ENCODE measurements at places on chromosomes 12 and 14.

DNA sequence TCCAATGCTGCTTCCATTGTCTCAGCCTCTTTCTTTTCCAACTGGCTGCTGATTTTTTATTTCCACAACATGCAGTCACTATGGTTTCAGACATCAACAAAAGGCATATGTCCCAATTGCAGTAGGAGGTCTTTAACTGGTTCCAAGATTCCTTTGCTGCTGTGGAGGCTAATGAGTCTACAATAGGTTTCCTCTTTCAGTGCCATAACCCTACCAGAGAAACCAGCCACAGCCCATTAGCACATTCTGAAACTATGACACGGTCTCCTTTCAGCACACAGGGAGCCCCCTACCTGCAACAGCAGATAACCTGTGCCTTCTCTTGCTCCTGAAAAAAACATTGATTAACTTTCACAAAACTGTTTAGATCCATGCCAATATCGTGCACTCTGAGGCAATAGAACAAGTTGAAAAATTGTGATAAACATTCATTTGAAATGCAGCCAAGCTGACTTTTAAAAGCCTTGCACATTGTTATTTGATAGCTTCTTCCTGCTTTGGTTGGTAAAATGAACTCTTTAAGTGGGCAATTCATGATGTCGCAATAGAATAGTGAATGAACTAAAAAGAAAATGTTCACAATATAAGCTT, 32.4 kb downstream of the PLEKHG7 start:
- DNase-seq: no peak

DNA sequence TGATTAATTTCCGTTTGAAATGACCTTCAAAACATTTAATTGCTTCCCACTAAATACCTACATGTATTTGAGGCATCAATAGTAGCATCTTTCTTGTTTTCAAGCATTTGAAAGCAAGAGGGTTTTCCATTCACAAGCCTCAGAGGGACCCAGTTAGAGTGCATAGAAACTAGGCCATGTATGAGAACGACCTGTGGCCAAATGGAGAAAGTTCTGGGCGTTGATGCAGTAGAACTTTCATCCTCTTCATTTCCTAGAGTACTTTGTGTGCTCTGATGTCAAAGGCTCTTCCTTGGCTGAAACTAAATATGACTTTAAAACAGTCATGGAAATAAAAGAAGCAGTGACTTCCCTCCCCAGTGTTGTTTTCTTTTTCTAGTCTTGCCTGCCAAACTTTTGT, 944 bp upstream of the DHRS7 start:
- DNase-seq: no peak

DNA sequence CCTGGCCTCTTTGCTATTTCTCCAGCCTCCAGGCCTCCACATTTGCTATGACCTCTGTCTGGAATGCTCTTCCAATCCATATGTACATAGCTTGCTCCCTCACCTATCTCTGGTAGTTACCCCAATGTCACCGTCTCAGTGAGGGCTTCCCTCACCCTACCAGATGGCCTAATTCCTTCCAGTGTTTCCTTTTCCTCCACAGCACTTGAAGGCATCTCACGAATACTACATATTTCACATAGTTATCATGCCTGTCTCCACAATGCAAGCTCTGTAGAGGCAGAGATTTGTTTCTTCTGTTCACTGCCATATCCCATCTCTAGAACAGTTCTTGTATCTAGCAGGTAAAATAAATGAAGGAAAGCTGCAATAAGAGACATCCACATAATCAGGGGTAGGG, 21.3 kb upstream of the HSP90B1 start:
- no peak for DNase-seq

- peak; percentile 52 for DNase-seq
Observed at GRCh38 chr12:9813821-9814798, 13.2 kb upstream of the KLRF1 start.

- DNase-seq: no peak
Observed at GRCh38 chr14:53849549-53849948, 107.1 kb downstream of the BMP4 start.

DNA sequence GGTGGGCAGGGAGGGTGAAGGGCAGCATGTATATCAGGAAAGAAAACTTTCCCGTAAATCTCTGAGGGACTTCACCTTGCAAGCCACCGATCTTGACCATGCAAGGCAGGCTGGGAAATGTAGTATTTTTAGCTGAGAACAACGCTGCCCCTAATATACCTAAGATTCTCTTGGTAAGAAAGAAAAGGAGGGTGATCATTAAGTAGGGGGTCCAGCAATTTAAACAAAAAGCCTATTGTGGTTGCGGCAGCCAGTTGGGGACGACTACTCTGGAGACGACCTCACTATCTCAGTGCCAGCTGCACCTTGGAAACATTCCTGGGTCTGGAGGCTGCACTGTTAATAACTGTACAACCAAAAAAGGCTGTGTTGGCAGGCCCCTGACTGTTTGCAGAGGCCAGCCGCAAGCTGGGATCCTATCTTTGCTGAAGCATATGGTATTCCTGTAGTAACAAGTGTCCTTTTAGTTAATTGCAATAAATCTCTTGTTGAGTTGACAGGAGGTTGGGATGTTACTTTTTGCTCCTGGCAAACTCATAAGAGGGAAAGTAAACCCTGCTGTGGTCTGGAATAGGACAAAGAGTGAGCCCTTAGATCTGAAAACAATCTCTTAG, 6.4 kb downstream of the APOLD1 start:
- DNase-seq: no peak

DNA sequence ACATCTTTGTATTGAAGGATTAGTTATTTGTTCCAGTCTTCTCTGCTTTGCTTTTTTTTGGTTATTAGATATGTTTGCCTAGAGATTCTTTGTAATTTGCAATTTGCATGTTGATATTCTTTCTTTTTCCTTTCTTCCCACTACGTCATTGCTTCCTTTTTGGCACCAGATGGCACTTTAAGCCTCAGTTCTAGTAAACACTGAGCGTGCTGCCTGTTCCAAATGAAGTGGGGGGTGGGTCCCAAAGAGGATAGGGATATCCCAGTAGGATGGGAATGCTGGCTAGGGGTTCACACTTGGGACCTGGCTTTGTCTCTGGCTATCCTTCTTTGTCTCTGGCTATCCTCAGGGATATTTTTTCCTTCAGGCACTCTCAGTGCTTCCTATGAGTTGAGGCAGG, 17.0 kb downstream of the EAPP start:
- DNase-seq: no peak

DNA sequence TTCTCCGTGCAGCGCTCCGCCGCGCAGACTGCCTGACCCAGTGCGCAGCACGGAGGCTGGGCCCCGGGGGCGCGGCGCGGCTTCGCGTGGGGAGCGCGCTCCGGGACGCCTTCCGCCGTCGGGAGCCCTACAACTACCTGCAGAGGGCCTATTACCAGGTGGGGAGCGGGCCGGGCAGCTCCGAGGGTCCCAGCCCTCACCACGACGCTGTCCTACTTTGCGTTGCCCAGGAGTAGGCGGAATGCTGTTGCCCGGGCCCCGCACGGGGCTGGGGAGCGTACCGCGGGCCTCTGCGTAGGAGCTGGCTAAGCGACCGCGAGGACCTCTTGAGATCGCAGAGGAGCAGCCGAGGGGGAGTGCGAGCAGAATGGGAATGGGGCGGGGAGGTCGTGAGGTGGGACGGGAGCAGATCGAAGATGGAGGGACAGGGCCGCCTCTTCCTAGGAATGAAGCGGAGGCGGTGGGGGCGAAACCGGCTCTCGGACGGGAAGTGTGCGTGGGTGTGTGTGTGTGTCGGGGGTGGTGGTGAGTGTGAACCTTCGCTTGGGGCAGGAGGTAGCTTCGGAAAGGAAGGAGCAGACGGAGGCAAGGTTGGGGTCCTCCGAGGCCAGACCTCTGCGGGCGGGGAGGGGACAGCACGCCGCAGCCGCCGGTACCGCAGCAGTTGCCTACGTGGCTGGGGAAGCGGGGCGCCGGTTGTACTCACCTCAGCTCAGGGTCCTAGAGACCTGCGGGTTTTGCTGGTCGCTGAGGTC, 751 bp downstream of the P3H3 start:
- peak; percentile 58 for DNase-seq

DNA sequence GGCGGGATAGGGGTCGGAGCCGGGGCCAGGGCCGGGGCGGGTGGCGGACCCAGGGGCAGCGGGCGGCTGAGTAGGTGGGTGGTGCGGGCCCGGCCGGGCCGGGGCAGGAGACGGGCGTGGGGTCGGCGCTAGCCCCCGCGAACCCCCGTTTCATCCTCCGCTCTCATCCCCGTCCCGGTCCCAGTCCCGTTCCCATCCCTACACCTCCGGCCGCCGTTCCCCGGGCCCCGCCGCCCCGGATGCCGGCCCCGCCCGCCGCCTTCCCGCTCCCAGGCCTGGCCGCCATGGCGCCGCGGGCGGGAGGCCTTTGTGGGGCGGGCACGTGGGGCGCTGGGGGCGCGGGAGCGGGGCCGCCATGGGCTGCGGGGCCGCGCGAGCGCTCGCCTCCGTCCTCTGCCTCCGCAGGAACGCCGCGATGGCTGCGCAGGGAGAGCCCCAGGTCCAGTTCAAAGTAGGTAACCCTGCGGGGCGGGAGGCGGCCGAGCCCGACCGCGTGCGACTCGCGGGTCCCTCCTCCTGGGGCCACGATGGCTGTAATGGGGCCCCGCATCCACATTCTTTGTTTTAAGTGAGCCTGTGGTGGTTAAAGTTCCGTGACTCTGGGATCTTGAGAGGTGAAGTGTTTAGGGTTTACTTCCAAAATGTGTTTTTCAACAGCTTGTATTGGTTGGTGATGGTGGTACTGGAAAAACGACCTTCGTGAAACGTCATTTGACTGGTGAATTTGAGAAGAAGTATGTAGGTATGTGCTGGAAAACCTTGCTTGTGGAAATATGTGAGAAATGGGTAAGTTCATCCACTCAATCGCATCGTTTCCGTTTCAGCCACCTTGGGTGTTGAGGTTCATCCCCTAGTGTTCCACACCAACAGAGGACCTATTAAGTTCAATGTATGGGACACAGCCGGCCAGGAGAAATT, 572 bp downstream of the RAN start:
- DNase-seq: peak; percentile 30

GRCh38 chr14:77125281-77125801, 16.2 kb downstream of the ZDHHC22 start:
- no peak for DNase-seq

- no peak for DNase-seq
Observed at GRCh38 chr12:15453613-15454012, 131.3 kb downstream of the PTPRO start.

GRCh38 chr14:30958555-30959407, 66.7 kb upstream of the AP4S1 start:
- no peak for DNase-seq

DNA sequence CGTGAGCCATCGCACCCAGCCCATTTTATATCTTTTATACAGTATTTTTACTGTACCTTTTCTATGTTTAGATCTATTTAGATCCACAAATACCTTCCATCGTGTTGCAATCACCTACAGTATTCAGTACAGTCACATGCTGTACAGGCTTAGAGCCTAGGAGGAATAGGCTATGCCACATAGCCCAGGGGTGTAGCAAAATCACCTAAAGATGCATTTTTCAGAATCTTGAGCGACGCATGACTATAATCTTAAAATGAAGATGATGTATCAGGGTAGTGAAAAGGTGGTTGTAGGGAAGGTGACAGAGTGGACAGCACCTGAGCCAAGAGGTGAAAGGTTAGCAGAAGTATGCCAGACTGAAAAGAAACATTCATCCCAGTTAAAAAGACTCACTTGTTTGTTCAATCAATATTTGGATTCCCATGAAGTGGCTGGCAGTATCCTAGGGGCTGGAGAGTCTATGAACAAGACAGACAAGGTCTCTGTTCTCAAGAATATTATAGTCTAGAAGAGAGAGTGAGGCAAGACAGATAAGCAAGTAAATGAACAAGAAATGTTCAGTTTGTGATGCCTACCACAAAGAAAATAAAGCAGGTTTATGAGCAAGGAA, 3.6 kb downstream of the SPRING1 start:
- DNase-seq: no peak

GRCh38 chr14:78524766-78525165, 354.6 kb downstream of the NRXN3 start:
- DNase-seq: no peak

DNA sequence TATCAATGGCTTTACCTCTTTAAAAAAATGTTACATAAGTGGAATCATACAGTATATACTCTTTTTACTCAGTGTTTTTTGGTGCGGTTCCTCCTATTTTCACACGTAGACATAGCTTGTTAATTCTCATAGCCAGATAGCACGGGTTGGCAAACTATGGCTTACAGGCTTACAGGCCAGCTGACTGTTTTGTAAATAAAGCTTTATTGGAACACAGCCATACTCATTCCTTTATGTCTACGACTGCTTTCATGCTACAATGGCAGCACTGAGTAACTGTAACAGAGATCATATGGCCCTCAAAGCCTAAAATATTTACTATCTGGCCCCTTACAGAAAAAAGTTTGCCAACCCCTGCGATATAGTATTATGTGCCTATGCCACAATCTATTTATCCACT, 5.8 kb upstream of the DAAM1 start:
- DNase-seq: no peak

- no peak for DNase-seq
Observed at GRCh38 chr12:118553856-118554504, 177.6 kb downstream of the SUDS3 start.

GRCh38 chr14:61498303-61498702, 176.9 kb downstream of the PRKCH start:
- no peak for DNase-seq

- no peak for DNase-seq
Observed at GRCh38 chr12:111462210-111462769, 56.6 kb downstream of the SH2B3 start.

DNA sequence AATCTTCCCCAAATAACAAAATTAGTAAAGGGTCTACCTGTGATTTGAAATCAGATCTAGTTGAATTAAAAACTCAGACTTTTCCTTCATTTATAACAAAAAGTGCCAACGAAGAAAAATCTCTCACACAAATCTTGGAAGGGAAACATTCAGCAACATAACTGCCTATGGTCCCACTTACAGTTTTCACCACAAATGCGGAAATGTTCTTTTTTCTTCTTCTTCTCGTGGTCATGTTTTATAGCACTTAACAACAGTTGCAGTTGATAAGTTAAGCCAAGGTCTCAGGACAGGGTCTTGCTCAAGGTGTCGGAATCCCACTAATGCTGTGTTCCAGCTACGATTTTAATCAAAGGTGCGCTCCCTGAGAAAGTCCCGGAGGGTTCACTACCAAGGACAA, 10.1 kb downstream of the RNASE6 start:
- no peak for DNase-seq

DNA sequence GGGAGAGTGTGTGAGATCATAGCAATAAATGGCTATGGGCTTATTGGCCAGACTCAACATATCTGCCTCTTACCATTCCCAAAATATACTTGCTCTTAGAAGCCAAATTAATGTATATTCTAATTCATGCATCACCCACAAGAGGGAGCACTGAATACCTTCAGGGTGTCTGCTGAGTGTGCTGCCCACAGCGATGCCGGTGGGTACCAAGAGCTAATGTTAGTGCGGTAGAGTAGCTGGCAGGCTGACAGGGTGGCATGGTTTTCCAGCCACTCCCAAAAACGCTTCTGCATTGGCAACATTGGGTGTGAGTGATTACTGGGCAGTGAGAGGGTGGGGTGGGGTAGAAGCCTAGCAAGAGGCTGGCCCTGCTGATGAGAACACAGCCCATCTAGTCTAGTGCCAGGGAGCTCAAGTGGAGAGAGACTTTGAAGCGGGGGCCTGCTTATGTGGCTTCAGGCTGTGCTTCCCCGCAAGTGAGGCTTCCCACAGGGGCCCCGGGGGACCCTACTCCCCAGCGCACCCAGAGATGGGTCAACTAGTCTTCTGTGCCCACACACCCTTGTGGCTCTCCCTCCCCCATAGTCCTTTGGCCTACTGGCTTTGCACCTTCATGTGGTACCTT, 9.2 kb upstream of the PLEKHD1 start:
- no peak for DNase-seq

GRCh38 chr12:64672925-64673409, 62.7 kb downstream of the RASSF3 start:
- DNase-seq: peak; percentile 93

- DNase-seq: peak; percentile 26
Observed at GRCh38 chr14:50871228-50871627, 625 bp upstream of the ABHD12B start.
